SK-MEL-5 (cell line): ENCODE measurements at places on chromosomes 6 and 20.

- no peak for DNase-seq
Observed at GRCh38 chr20:64220891-64221527, 34.5 kb upstream of the PCMTD2 start.

GRCh38 chr20:48040491-48040890 lies 255.2 kb upstream of the SULF2 start:
- DNase-seq: no peak

DNA sequence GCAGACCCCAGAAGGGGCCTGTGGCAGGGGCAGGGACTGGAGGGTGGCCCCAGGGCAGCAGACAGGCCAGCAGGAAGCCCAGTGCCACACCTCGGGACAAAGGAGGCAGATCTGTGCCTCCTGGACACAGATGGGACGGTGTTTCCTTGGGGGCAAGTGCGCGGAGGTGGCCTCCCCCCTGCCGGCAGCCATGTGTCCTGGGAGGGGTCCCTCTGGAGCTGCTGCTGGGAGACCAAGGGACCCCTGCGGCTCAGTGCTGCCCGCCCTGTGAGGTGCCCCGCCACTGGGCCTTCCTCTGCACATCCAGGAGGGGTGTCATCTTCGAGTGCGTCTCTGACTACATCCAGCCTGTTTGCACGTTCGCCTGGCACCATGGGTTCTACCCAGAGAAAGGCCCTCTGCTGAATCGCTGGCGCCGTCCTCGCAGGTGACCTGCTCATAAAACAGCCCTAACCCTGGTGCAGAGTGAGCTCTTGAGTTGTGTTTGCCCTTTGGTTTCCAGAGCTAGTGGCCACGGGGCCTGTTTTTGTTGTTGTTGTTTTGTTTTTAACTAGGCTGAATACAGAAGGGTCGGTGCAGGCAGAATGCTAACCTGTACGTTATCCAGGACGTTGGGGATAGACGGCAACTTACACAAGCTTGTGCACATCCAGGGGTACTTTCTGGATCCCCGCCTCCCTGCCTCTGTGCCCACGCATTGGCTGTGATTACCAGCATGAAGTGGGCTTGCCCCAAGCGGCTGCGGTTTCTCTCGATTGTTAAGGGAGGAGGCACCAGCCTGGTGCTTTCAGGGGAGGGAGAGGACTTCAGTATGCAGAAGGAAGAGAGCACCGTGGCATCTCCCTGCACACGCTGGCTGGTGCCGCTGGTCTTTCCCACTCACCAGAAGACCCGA lies 1.3 kb upstream of the KCNQ2 start:
- DNase-seq: no peak

DNA sequence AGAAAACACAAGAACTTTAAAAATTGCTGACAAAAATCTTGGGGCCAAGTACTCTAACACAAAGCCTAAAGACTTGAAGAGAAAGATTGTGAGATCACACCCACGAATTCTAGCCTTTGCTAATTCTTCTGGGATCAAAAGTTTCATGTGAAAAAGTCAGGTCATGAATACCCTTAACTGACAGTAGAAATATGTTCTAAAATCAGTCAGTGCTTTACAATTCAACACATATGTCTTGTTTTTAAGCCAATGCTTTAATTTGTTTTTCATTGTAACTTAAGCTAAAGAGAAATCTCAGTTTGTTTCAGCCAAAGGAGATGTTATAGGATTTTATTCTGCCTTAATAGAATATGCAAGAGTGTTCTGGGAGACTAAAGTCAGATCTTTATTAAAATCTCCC lies 78.2 kb upstream of the PLEKHG1 start:
- DNase-seq: no peak

- DNase-seq: no peak
Observed at GRCh38 chr6:3296537-3296936, 37.8 kb downstream of the PSMG4 start.

DNA sequence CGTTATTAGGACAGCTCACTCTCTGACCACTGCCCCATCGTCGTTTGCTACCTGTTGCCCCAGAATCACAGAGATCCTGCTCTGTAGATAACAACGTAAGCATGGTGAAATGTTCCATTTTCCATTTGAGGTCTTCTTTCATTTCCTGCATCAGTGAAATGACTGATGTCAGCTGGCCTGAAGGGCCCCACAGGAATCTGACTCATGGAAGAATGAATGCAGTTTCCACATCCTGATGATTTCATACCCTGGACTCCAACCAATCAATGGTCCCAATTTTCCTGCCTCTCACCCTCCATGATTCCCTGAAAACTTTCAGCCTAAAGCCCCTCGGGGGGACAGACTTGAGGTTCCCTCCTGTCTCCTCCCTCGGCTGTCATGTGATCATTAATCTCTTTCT lies 394.4 kb upstream of the CDH4 start:
- DNase-seq: peak; percentile 18

DNA sequence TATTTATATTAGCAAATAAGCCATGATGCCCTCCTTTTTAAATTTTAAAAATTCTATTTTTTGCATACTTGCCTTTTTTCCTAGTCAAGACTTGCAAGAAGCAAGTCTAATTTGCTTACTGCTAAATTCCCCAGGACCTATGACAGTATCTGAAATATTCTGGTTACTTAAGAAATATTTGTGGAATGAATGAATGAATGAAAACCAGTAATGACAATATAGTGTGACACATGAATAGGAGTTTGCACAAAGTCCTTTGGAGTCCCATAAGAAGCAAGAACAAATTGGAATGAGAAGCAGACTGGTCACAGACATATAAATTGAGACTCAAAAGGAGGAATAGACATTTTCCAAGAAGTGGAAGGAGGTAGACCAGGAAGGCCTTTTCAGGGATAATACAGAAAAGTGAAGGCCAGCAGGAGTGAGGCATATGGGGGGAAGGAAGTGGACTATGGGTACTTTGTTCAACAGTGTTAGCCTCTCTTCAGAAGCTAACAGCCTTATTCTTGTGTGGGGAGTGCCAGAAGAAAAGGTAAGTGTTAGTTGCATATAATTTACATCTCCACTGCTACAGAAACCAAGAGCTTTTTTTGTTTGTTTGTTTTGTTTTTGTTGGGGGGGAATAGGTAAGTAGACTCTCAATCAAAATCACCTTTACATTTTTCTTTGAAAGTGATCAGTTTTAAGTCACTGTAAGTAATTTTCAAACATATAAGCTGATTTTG lies 93.6 kb upstream of the FAM184A start:
- no peak for DNase-seq

DNA sequence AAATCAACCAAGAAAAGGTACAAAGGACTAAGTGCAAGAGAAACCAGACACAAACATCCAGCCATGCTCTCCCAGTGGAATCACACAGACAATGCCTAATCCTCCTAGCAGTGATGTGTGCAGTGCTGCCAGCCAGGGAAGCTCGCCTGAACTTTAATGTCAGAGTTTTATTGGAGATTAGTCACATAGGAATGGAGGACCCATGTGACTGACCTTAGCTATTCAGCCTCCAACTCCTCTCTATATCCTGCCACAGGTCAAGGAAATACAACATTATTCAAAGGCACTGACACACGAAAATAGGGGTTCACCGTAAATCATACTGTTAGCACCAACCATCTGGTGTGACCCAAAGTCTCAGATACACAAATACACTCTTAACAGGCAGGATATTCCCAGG lies 684.6 kb downstream of the DOK5 start:
- no peak for DNase-seq
